ENCODE measurements at places on chromosomes 6 and 20.

GRCh38 chr6:112269979-112270566, 15.7 kb upstream of the LAMA4 start:
- DNase-seq, result no peak

DNA sequence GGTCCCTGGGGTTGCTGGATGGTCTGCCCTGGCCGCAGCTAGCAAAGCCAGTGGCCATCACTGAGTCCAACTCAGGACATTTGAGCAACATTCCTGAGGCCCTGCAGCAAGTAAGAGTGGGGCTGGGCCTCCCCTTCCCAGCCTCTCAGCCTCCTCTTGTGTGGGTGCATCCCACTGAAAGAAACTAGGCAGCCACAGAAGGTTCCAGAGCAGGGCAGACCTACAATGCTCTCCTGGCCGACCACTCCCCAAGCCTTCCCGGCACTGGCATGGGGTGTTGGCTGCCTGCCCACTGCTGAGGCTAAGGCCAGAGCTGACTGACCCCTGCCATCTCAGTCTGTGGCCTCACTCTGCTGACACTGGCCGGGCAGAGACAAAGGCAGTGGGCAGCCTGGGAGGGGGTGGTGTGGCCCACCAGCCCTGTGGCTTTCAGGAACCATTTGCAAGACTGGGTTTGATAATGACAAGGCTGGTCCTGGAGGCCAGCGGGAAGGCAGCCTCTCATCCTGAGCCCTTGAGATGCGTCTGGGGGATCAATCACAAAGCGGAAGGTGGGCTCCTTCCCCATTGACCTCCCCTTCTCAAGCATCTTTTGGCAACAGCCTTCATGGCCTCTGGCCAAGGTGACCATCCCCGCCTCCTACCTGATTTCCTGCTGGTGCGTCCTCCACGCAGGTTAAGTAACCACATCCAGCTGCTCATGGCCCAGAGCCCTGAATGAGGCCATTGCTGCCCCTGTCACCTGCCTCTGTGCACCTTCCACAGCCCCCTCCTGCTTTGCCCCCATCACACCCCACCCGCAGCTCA, 9.6 kb downstream of the DLGAP4 start:
- DNase-seq, result no peak

DNA sequence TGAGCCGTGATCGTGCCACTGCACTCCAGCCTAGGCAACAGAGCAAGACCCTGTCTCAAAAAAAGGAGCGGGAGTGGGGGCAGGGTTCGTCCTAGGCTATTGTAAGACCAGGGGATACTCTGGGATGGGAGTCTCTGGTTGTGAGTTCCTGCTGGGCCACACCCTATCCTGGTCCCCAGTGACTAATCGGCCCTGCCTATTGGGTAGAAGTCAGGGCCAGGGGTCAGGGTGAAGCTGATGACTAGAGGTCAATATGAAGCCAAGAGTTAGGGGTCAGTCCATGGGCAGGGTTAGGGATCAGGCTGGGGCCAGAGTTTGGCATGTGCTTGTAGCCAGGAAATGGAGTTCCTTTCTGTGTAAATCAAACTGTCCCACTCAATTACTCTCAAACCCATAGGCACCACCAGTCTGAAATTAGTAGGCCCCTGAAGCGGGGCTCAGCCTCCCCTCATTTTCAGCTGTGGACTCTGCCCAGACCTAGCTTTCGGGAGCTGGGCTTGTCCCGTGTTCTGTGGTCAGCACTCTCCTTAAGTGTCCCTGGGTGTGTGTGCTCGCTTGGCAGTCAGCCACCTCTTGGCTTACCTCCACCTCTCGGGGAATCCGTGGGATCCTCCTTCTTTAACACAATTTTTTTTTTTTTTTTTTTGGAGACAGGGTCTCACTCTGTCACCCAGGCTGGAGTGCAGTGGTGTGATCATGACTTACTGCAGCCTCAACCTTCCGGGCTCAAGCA, 1.8 kb downstream of the HSPA12B start:
- no peak for DNase-seq

DNA sequence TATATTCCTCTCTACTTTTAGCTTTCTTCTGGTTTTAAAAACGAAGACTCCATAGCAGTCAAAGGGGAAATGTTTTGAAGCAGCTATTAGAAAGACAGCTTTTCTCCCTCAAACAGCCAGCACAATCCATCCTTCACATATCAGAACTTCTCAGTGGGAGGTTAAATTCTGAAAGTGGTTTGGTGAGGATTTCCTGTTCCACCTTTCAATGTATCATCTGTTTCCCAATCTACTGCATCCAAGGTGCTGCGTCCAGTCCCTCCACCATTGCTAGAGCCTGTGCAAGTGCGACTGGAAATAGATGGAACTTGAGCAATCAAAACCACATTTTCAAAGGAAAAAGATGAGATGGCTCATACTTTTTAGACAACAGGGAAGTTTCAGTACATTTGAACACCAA, 508.3 kb upstream of the ARID1B start:
- DNase-seq, result no peak

Data from stimulated activated CD4-positive, alpha-beta T cell treated with anti-CD3 and anti-CD28 coated beads, Interleukin-2, amount 100 ng/mL, for 24 hours (primary cell).